Umbilical cord (tissue), 2 donors: ENCODE measurements at places on chromosomes 12 and 14. TPM values are rescaled to one million over a fixed set of nuclear protein-coding genes. Genes with fewer than 3 reads are reported as not detected.

Gene PTPRO
- total RNA-seq = 20.2 TPM

Gene RAB2B
- total RNA-seq = 39.2 TPM

Gene CD27
- not detected for total RNA-seq

Gene RNASE7
- 4.1 TPM for total RNA-seq

Gene IFT81
- 34.9 TPM for total RNA-seq

Gene FAM186B
- total RNA-seq = not detected

Gene SPIC
- total RNA-seq = 0.72 TPM

Gene HRK
- 0.96 TPM for total RNA-seq

Gene SP1
- total RNA-seq = 28.6 TPM

Gene ACSM4
- total RNA-seq = not detected

Gene PTGR2
- total RNA-seq = 16.1 TPM

Gene CLEC4D
- total RNA-seq = 1.2 TPM

Gene CALCOCO1
- 93.4 TPM for total RNA-seq

Gene SPX
- total RNA-seq = 7.7 TPM

Gene ARMH4
- 25.3 TPM for total RNA-seq

Gene PIANP
- not detected for total RNA-seq

Gene NEMP1
- total RNA-seq = 7.5 TPM

Gene SLCO1A2
- 7.0 TPM for total RNA-seq

Gene HNF1A
- 2.2 TPM for total RNA-seq

Gene KRT2
- total RNA-seq = 0.48 TPM

Gene ANG
- total RNA-seq = 11.8 TPM

Gene SIX6
- 1.2 TPM for total RNA-seq

Gene LRRIQ1
- total RNA-seq = 30.8 TPM

Gene ANKRD52
- total RNA-seq = 5.1 TPM

Gene GYS2
- total RNA-seq = 0.48 TPM

Gene MRPS35
- 32.3 TPM for total RNA-seq

Gene OTOGL
- 3.1 TPM for total RNA-seq
